ENCODE measurements at places on chromosomes 1 and 21.

GRCh38 chr21:9008636-9009035, 1512.7 kb upstream of the TPTE start:
- no peak for DNase-seq

- DNase-seq, result no peak
Observed at GRCh38 chr1:218584418-218585155, 239.5 kb downstream of the TGFB2 start.

GRCh38 chr1:211695135-211695816, 19.9 kb upstream of the NEK2 start:
- peak; percentile 14 for DNase-seq

GRCh38 chr1:111720977-111721786, 18.0 kb downstream of the INKA2 start:
- no peak for DNase-seq

DNA sequence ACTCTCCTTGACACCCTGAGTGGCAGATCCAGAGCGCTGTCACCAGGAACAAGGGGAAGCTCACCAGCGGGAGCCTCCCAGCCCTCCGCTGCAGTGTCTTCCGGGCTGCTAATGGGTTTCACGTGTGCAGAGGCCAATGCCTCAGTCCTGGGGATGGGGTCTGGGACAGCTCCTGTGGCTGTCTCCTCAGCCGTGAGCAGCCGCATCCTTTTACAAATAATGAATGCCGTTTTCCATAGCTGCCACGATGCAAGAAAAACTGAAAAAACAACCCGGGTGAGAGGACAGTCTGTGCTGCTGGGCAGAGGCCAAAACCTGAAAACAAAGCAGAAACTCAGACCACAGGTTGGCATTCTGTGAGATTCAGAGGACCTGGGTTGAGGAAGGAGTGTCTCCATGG, 212.2 kb upstream of the RAB4A start:
- DNase-seq, result no peak

- no peak for DNase-seq
Observed at GRCh38 chr21:36122977-36123376, 11.9 kb upstream of the CBR3 start.

DNA sequence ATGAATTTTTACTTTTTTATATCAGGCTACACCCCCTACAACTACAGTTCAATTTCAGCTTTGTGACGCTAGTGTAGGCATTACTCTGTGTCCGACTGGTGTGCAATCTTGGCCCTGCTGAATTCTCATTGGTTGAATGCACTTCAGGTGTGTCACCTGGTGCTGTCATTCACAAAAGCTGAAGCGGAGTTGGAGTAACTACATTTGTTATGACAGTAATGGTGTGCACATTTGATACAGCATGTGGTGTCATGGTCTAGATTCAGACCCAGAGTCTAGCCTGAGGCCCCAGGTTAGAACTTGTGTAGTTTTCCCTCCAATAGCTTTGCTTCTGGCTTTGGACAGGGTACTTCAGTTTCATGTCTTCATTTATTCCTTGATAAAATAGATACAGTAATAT, 88.7 kb downstream of the C1orf94 start:
- no peak for DNase-seq

DNA sequence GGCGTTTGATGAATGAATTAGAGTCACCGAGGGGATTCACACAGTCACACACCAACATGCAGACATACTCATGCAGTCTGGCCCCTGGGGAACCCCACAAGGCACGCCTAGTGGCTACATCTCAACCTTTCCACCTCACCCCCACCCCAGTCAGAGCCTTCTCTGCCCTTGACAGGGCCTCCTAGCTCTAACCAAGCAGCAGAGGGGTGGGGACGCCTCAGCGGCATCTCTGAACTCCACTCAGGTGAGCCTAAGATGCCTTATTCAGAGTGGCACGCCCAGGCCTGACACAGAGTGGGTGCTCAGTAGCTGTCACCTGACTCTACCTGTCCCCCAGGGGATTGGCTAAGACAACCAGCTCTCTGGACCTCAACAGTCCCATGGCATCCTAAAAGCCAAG, 3.7 kb upstream of the SDC3 start:
- no peak for DNase-seq

DNA sequence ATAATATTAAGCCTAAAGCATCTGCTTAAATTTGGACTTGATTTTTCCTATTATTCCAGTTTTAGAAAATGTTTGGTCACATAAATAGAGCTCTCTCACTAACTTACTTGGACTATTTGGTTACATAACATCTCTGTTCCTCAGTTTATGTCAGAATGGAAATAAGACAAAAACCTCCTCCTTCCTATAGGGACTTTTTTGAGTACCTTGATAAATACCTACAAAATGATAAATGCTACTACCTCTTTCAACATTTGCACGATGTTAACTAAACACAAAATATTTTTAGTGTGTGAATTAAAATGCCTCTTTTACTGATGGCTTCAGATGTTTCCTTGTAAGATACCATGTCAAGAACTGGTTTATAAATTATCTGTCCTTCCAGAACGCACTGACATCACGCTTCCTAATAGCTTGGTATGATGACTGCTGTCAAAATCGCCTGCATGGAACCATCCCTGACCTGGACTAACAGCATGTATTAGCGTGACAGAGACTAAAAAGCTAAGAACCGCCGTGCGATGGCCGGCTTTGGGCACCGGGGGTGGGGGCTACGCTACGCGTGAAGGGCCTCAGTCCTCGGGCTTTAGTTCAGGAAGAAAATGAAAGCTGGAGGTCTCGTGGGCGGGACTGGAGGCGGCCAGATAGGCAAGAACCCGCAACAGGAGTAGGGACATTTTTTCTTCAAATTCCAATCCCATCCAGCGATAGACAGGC, 133.2 kb upstream of the BARHL2 start:
- DNase-seq, result no peak

DNA sequence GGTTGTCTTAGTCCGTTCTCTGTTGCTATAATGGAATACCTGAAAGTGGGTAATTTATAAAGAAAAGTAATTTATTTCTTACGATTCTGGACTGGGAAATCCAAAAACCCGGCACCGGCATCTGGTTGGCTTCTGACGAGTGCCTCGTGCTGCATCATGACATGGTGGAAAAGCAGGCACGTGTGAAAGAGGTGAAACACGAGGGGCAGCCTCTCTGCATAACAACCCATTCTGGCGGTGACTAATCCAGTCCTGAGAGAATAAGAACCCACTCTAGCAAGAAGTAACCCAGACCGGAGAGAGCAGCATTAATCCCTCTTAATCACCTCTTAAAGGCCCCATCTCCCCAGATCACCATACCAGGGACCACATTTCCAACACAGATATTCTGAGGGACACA, 2.7 kb upstream of the EDEM3 start:
- DNase-seq, result no peak

GRCh38 chr1:108583757-108584427, 24.0 kb downstream of the EEIG2 start:
- no peak for DNase-seq

- DNase-seq, result no peak
Observed at GRCh38 chr1:6385488-6386191, 7.9 kb downstream of the ACOT7 start.

DNA sequence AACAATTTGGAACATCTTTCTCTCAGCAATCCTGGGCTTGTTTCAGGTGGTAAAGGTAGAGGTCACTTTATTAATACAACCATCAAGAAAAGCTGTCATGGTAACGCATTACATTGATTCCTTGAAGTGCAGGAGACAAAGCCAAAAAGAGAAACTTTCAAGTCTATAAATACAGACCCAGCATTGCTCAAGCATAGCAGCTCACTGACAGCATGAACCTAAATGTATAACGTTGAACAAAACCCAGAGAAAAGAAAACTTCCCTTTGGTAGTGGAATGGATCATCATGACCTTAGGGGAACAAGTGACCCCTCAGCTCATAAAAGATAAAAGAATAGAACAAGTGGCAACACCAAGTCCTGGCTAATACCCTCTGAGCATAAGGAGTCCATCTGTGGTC, 332.2 kb downstream of the NTNG1 start:
- no peak for DNase-seq

DNA sequence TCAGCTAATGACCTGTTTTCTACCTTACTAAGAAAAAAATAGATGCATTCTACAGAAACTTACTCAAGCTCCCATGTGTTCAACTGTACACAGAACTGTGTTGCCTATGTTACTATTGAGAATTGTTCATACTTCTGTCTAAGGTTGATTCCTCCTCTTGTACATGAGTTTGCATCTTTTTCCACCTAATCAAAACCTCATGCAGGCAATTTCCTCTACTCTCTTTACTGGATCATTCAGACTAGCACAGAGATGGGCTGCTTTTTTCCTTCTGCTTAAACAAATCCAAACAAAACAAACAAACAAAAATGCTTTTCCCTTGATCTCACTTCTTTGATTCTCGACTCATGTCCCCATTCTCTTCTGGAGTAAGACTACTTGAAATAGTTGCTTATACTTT, 58.8 kb upstream of the PTGFR start:
- no peak for DNase-seq

Data from hematopoietic multipotent progenitor cell treated with erythropoietin and hydrocortisone succinate and interleukin-3 and kit ligand, for 8 days (in vitro differentiated cells).